ENCODE measurements at places on chromosomes 3 and 15.

- no peak for DNase-seq
Measured at GRCh38 chr15:70852501-70853317, 1.2 kb downstream of the LARP6 start.

DNA sequence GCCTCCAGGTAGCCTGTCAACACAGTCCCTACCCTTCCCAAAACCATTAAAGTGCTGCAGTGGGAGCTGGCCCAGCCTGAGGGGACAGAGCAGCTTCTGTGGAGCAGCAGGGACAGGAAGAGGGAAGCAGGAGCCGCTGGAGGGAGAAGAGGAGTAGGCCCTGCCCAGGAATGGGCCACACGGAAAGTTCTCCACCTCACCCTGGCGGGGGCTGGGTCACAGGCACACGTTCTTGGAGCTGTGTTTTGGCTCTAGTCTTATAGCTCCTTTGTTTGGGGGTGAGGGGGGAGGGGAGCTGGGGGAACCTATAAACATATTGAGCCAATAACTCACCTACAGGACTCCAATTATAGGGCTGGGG, 508.6 kb downstream of the SHQ1 start:
- no peak for DNase-seq

DNA sequence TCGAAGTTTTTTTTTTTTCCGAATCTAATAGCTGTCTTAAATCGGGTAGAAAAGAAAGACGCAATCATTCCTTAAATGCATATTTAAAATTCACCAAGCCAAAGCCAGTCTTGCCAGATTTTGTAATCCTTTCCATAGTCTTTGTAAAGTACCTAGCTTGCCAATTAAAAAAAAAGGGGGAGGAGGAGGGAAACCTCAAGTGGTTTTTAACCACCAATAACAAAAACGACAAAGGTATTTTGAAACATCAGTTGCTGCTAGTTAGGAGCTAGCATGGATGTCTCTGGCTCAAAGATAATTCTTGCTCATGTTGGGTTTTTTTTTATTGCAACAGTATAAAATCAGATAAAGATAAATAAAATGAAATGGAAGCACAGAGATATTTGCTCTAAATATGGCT, 187.9 kb downstream of the MECOM start:
- no peak for DNase-seq

- DNase-seq, result no peak
Measured at GRCh38 chr3:10702961-10703740, 112.9 kb upstream of the SLC6A11 start.

DNA sequence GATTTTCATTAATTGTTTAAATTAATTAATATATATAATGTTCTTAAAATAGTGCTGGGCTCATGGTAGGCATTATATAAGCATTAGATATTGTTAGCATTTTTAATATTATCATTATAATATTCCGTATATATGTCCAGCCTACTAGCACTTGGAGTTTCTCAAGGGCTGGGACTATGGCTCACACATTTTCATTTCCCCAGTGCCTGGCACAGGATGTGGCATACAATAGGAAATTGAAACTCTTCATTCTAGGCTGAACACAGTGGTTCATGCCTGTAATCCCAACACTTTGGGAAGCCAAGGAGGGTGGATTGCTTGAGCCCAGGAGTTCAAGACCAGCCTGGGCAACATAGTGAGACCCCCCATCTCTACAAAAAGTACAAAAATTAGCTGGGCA, 170.4 kb downstream of the RSL24D1 start:
- no peak for DNase-seq

DNA sequence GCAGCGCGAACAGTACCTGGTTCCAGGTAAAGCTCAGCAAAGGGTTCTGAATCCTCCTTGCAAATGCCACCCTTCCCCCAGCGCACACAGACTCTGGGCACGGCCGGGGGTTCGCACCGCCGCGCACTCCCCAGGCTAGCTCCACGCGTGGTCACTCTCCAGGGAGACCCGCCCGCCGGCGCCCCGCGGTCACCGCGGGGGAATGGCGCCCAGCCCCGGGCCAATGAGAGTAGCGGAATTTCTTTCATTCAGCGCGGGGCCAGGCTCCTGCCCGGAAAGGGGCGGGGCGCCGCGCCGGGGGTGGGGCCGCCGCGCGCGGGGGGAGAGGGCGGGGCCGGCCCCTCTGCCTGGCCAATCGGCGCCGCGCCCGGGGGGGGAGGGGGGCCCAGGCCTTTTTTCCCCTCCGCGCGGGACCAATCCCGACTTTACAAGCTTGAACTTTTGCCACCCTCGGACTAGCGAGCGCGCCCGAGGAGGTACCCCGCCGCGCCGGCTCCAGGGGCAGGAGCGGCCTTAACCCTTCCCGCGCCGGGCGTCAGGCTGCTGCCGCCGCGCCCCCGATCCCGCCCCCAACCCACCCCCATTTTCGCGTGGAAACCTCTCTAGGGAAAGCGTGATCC, 1.1 kb upstream of the SMAD6 start:
- DNase-seq, result peak; percentile 85

DNA sequence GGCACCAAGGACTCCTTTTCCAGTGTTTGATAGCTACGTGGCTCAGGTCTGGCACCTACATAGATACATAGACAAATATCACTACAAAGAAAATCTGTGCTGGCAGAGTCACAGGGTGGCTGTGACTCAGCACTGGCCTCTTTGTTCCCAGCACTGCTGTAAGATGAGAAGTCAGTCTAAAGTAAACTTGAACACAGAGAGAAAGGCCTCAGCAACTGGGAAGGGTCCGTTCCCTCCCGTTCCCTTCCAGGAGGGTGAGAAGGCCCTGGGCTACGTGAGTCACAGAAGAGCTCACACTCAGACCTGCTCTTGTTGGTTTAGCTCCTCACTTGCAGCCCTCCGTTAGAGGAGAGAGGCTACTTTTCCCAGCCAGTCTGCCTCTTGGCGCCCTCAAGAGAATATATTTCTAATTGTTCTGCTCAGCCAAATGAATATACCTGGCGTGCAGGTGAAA, 23.1 kb downstream of the ANXA2 start:
- no peak for DNase-seq

DNA sequence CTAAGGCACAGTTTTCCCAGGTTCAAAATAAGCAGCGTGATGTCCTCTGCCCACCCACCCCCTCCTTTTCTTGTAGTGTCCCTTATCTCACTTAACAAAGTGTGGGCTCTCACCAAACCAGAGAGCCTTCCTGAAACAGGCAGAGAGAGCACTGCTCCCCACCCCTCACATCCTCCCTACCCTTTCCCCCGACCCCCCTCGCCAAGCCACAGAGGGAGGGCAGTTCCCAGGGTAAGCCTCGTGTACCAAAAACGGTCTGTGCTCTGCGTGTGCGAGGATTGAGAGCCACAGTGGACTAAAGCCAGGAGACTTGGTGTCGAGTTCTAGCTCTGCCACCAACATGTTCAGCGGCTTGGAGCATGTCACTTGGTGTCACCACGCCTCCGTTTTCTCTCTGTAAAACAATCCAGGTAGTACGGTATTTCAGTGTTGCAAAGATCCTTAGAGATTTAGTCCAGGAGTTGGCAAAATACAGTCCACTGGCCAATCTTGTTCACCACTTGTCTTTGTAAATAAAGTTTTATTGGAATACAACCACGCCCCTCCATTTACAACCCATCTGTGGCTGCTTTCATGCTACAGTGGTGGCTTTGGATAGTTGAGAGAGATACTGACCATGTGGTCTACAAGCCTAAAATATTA, 249.9 kb downstream of the OPA1 start:
- no peak for DNase-seq

DNA sequence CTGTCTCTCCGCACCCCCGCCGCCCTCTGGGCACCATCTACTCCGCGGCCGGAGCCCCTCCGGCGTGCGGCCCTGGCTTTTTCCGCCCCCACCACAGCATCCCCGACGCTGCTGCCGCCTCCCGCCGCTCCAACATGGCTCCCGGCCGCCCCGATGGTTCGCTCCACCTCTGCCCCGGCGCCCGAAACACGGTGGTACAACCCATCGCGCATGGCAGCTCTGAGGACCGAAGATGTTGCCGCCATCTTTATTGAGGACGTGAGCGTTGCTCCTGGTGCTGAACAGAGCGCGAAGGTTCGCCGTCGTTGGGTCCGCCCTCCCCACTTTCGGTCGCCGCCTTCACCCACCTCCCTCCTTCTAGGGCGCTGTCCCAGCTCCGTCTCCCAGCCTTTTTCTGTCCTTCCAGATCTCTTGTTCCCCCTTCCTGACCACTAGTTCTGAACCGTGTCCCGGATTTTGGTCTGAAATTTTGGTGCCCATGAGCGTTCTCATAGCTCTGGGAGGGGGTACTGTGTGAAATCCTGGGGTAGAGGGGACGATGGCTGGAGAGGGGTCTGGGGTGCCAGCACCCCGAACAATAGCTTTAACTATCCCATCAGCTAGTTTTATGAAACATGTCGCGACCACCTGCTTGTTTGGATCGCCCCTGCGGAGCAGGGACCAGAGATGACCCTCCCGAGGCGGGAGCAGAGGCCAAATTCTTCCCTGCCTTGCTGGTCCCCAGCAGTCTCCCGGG, at the start of gene CELSR3:
TSS of gene CELSR3 (minus strand) at position 134 of the 736 bp plus-strand sequence. CDS start 252 bp downstream, outside the sequence.
- peak; percentile 93 for DNase-seq

- peak; percentile 53 for DNase-seq
Measured at GRCh38 chr15:75307778-75308390, 25.2 kb downstream of the GOLGA6D start.

GRCh38 chr15:63367900-63368299, 13.7 kb downstream of the CA12 start:
- no peak for DNase-seq

- no peak for DNase-seq
Measured at GRCh38 chr15:81157195-81157938, 23.3 kb downstream of the CFAP161 start.

- no peak for DNase-seq
Measured at GRCh38 chr3:134880431-134880830, 85.4 kb downstream of the EPHB1 start.

- no peak for DNase-seq
Measured at GRCh38 chr15:63915209-63915872, 81.6 kb upstream of the HERC1 start.

DNA sequence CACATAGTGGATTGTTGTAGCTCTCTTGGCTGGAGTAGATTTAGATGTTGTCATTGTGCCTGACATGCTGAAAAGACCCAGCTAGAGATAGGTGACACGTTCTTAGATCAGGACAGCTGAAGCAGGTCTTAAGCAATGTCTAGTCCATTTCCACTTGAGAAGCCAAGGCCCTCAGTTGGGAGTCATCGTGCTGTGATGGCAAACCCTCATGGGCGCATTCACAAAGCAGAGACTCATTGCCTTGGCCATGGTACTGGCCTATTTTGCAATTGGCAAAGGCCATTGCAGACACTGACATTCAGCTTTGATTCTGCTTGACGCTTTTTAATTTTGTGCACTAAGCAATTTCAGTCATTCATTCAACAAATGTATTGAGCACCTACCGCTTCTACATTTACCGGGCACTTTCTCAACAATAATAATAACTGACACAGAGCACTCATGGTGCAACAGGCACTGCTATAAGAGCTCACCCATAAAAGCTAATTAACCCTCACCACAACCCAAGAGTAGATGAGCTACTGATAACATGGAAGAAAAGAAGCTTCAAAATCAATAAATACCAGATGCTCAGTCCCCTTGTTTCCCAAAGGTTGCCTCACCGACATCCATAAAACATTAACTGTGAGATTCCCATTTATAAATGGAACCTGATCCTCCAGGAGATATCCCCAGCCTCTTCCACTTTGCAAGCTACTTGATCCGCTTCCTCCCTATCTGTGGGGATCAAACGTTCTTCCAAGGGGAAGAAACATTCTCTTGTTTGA, 200.1 kb downstream of the TLE3 start:
- no peak for DNase-seq

GRCh38 chr15:80484333-80484864, 80.2 kb downstream of the ARNT2 start:
- no peak for DNase-seq

DNA sequence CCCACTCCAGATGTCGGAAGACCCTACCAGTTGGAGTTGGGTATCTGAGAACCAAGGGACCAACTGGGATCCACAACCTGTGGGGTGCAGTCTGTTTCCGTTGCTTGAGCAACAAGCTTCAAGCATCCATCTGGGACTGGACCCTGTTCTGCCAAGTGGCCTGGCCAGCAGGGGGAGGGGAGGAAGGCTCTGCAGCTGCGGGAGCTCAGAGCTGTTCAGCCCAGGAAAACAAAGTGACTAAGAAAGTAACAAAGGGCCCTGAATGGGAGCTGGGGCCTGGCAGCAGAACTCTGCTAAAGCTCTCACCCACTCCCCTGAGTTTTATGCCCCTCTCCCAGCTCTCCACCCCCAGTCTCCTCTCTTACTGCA, 2.7 kb downstream of the TYRO3 start:
- DNase-seq, result no peak

DNA sequence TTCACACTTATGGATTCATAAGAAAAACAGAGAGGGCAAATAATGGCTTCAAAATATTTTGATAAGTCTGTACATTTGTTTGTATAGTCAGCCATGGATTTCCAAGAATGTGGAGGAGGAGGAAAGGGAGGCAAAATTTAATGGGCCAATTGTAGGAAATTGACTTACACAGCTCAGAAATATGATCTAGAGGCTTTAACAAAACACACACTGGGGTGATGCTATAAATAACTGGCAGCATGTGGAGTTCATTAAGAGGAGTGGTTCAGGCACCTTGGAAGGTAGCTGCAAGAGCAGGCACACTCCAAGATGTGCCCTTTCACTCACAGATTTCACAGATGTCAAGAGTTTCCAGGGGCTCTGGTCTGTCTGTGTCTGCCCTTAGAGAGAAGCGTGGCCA, 193.4 kb upstream of the RASGRP1 start:
- no peak for DNase-seq

DNA sequence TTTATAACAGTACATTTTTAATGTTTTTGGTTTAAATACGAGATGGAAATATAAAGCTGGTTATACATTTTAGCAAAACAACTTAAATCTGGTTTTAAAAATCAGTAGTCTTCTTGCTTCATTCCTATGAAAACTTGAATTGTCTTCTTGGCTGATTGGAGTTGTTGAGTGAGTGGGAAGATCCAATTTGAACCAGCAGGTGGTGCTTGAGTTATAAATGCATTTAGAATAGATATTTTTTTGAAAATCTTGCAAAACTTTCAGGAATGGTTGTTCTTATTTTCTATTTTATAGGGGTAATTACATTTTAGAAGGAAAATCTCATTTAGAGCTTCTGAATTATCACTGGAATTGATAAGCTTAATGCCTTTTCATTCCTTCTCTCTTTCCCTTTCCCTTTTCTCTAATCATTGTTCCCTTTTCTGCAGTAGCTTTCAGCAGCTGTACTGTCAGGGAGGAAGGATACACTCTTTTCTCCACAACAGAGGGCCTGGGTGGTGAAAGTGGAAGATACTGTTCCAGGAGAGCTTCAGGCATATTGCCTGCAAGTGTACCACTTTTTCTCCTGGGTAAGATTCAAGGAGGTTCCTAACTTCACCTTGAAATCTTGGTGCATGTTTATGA, 335.6 kb downstream of the NLGN1 start:
- peak; percentile 7 for DNase-seq

GRCh38 chr15:39270934-39271333, 309.9 kb upstream of the THBS1 start:
- no peak for DNase-seq

All from GM12865 (cell line).